Caco-2 (cell line): ENCODE measurements at places on chromosomes 4 and X.

- DNase-seq: peak; percentile 80
Observed at GRCh38 chr4:82044141-82044993, 329.4 kb downstream of the HNRNPD start.

GRCh38 chr4:174198828-174199227 is 84.6 kb downstream of the FBXO8 start:
- DNase-seq: no peak

GRCh38 chr4:185809121-185809520 is 2.9 kb downstream of the SORBS2 start:
- DNase-seq: no peak

- DNase-seq: no peak
Observed at GRCh38 chrX:67563469-67564448, 19.9 kb downstream of the AR start.

- peak; percentile 67 for DNase-seq
Observed at GRCh38 chr4:6582889-6583490, 8.0 kb downstream of the MAN2B2 start.

- DNase-seq: no peak
Observed at GRCh38 chr4:118954246-118954645, 65.6 kb downstream of the SYNPO2 start.

DNA sequence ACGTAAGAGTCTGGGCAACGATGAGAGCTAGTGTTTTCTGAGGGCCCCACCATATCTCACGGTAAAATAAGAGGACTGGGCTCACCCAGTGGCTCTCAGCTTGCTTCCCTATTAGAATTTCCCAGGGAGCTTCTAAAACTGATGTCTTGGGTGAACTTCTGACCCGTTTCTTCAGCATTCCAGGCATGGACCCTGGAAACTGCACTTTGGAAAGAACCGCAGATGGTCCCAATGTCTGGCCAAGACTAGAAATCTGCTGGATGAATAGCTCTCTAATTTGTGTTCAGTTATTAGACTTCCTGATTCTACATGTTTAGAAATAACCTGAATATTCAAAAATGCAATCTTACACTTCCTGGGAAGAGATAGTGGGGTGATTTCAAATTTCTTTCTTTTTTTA is 127.8 kb downstream of the ANOS1 start:
- DNase-seq: no peak

- DNase-seq: no peak
Observed at GRCh38 chrX:46856483-46856882, 19.6 kb downstream of the RP2 start.

- DNase-seq: no peak
Observed at GRCh38 chrX:64739792-64740378, 236.4 kb downstream of the ZC4H2 start.

GRCh38 chr4:42646013-42646784 is 10.7 kb downstream of the ATP8A1 start:
- DNase-seq: no peak

- DNase-seq: no peak
Observed at GRCh38 chr4:3402491-3403347, 39.0 kb upstream of the HGFAC start.

- DNase-seq: no peak
Observed at GRCh38 chr4:70496231-70496630, 22.1 kb upstream of the AMTN start.

- no peak for DNase-seq
Observed at GRCh38 chr4:34371676-34372075, 1872.6 kb downstream of the ARAP2 start.

GRCh38 chr4:138686106-138686835 is 329.3 kb upstream of the NOCT start:
- DNase-seq: no peak

- DNase-seq: no peak
Observed at GRCh38 chr4:23999714-24000469, 110.0 kb upstream of the PPARGC1A start.

GRCh38 chrX:116009861-116010710 is 160.5 kb upstream of the AGTR2 start:
- no peak for DNase-seq

DNA sequence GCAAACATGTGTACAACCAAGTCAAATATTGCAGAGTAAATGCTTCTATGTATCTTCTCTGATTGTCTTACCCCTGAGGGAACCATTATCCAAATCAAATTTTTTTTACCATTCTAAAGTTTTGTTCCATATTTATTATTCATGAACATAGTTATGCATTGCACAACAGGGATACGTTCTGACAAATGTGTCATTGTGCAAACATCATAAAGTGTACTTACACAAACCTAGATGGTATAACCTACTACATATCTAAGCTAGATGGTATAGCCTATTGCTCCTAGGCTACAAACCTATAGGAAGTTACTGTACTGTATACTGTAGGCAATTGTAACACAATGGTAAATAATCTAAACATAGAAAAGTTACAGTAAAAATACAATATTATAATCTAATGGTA is 23.4 kb downstream of the BEX3 start:
- DNase-seq: no peak

DNA sequence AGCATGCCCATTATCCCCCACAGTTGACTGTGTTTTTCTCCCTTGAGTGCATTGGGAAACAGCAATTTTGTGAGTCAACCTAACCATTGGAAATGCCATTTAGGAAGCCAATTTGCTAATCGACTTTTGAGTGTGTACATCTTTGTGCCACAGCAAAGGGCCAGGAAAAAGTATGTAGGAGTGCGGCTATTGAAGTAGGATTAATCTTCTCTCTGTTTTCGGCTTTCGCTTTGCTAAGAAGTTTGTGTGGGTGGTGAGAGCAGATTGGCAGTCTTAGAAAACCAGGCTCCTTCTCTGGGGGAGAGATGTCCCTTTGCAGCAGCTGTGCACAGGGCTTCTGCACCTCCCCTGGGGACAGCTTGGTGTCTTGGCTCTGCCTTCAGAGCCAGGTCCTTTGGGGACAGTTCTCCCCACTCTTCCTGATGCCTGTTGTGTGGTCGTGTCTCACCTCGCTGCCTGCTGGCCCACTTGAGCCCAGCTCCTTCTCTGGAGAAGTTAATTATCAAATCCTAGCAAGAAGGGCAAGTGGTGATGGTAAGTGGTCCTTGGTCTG is 74.5 kb downstream of the GEMIN8 start:
- no peak for DNase-seq

GRCh38 chr4:117137145-117137544 is 51.8 kb upstream of the TRAM1L1 start:
- DNase-seq: no peak

DNA sequence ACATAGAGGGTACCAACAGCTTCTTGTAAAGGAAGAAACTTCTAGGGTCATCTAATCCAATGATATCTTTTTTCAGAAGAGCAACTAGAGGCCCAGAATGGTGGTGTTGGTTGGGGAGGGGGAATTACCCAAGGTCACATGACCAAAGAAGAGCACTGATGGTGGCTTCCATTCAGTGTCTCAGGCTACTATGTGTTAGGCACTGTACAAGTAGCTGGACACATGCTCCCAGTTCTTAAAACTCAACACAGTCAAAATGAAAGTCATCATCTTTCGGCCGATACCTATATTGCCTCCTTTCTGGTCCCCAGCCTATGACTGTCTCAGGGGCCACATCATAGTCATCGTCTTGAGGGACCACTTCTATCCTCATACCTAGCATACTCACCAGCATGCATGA is 88.1 kb downstream of the ARHGAP6 start:
- DNase-seq: no peak

DNA sequence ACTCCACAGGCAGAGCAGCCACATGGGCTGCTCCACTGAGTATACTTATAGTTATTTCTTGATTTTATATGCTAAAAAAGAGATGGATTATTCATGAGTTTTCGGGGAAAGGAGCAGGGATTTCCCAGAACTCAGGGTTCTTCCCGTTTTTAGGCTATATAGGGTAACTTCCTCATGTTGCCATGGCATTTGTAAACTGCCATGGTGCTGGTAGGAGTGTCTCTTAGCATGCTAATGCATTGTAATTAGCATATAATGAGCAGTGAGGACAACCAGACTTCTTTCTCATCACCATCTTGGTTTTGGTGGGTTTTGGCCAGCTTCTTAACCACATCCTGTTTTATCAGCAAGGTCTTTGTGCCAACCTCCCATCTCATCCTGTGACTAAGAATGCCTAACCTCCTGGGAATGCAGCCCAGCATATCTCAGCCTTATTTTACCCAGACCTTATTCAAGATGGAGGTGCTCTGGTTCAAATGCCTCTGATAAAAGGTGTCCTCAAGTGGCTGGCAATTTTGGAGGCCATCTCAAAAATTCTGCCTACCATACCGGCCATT is 213.0 kb upstream of the VEGFC start:
- DNase-seq: no peak

GRCh38 chr4:14924812-14925344 is 77.4 kb upstream of the CPEB2 start:
- no peak for DNase-seq

DNA sequence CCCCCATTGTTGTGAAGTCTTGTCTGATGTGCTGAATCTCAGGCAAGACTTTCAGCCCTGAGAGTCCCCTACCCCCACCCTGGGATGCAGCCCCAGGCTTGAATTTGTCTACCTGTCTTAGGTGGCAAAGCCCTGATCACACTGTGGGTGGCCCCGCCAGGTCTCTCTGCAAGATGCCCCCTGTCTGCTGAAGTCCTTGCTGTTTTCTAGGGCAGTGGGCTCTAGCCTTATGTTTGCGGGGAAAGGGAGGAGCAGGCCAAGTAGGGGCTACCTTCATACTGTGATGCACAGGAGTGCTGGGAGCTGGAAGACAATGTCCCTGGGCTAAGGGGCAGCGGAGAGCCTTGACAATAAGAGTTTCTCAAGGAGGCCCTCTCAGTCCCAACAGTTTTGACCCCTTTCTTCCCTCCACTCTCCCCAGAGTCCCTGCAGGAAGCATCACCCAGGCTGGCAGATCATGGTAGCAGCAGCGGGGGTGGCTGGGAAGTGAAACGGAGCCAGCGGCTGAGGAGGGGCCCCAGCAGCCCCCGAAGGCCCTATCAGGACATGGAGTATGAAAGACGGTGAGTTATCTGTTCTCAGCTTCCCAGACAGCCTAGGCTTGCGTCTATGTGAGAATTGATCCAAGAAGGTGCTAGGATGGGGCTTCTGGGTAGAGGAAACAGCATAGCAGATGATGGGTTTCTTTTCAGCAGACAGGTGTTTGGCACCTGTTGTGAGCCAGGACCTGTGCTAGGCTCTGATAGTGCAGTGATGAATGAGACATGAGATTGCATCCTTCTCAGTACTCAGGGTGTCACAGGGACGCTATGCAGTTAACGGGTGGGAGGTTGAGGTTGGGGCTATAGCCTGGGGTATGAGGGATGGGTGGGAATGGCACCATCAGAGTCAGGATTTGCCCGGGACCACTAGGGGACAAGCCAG is 2.2 kb downstream of the RBM10 start:
- DNase-seq: no peak

GRCh38 chrX:29447867-29448266 is 767.5 kb upstream of the MAGEB2 start:
- DNase-seq: no peak

DNA sequence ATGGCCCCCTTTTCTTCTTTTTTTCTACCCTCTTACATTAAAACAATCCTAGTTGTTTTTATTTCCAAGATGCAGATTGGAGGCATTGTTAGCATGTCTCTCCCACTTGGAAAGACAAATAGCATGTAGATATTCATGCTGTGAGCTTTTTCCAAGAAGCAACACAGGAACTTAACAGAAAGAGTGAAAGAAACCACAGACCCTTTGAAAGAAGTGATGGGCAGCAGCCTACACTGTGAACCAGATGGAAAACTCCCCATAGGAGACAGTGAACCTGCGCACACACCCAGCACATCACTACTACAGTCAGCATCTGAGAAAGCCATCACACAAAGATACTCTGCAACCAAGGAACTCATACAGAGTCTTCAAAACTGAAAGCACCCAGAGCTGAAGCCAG is 17.8 kb downstream of the CT47C1 start:
- DNase-seq: no peak
